ENCODE measurements at places on chromosomes 4 and X.

GRCh38 chr4:113288696-113289095, 239.2 kb downstream of the ANK2 start:
- DNase-seq = no peak

- no peak for DNase-seq
These were observed 206.6 kb downstream of the SPRY1 start for GRCh38 chr4:123603165-123603564.

DNA sequence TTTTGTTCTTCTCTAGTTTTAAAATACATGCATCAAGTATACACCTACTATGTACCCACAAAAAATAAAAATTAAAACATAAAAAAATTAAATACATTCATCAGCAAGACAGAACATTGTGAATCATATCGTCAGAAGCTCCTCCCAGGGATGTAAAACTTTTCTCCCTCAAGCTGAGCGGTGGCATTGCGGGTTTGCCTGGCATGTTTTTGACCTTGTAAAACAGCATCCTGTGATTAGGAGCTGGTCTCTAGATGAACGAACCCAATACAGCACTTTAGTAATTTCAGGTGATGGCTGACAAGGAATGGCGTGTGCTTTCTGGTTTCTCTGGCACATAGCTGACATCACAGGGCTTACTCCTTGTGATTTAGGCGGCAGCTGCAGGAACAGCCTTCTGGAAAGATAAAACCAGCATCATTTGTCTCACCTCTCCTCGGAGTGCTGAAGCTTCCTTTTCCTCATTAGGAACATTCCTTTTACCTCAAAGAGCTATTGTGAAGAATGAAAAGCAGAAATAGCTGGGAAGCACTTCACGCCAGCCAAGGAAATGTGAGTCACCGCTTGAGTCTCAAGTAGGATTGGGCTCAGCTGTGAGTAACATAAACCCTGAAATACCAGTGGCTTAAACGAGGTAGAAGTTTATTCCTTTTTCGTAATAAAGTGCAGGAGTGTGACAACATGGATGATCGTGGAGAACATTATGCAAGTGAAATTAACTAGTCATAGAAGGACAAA, 44.3 kb downstream of the NYX start:
- DNase-seq = peak; percentile 93

DNA sequence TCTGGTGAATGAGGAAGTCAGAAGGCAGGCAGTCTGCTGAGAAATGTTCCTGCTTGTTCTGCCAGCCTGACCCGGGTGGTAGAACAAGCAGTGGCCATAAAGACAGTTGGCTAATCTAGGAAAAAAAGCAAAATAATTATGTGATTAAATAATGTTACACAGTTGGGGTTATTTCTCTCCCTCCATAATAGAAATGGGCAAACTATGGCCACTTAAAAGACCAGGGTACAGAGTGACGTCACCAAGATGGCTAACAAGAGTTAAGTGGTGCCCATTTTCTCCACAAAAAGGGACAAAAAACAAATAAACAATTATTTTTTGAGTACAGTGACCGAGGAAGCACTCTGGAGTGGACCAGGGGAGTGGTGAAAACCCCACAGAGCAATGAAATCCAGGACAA, 16.1 kb upstream of the SPANXD start:
- no peak for DNase-seq

DNA sequence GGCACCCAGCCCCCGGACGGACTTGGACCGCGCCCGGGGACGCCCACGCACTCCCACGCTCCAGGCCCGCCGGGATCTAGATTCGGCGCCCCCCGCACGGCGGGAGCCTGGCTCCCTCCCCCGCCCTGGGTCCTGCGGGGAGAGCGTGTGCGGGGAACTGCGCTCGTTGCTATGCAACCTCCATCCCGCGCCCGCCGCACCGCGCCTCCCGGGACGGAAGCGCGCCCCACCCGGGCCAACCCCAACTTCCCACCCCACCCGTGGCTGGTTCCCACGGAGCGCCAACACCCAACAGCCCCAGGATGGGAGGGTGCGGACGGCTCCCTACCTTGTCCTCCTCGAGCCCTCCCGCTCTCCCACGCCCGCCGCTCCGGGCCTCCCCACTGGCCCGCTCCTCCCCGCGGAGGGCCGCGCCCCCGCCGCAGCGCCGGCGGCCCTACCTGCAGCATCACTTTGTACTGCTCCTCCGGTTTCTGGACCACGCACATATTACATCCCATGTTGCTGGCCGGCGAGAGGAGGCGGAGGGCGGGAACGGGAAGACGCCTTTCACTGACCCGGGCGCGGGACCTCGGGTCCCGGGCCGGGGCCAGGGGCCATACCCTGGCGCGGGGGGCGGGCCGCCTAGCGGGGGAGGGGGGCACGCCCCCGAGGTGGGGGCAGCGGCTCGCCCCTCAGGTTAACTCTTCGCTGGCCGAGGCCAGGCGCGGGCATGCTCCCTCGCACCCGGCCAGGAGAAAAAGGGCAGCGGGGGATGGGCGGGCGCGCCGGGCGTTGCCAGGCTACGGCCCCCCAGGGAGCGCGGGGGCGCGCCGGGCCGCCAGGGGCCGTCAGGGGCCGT, at the start of gene PDZD4:
PDZD4 (minus strand) TSS at position 746 of the 841 bp plus-strand sequence; CDS start at position 500, 246 bp downstream.
- DNase-seq = peak; percentile 66

GRCh38 chr4:4805887-4806286, 53.6 kb upstream of the MSX1 start:
- DNase-seq = peak; percentile 38

- DNase-seq = no peak
These were observed 5.3 kb upstream of the PAPSS1 start for GRCh38 chr4:107725281-107725859.

GRCh38 chr4:80060804-80061203, 12.2 kb downstream of the ANTXR2 start:
- no peak for DNase-seq

GRCh38 chr4:89981789-89982334, 87.2 kb downstream of the MMRN1 start:
- DNase-seq = no peak

- DNase-seq = peak; percentile 91
These were observed 114.5 kb downstream of the ADRA2C start for GRCh38 chr4:3880615-3881120.

GRCh38 chr4:61838072-61838471, 637.9 kb downstream of the ADGRL3 start:
- no peak for DNase-seq

GRCh38 chr4:7650606-7651385, 216.1 kb upstream of the PSAPL1 start:
- peak; percentile 81 for DNase-seq

- no peak for DNase-seq
These were observed 39.0 kb upstream of the HGFAC start for GRCh38 chr4:3402491-3403347.

DNA sequence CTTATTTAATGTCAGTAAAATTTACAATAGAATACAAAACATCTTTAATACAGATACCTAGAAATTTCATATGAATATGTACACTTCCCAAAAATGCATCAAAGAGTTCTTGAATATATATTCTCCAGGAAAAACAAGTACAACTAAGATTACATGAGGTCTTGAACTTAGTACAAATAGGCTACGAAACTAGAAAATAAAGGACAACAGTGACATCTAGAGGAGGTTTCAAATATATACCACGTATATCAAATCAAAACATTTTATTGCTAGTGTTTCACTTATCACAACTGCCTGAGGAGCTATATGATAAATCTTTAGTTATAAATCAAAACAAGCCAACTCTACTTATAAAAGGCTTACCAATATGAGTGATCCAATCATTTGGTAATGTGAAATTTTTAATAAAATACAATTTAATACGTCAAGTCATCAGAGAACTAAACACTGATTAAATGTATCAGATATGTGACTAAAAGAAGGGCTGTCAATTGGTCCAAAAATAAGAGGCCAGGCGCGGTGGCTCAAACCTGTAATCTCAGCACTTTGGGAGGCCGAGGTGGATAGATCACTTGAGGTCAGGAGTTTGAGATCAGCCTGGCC, 36.6 kb downstream of the ANAPC10 start:
- peak; percentile 58 for DNase-seq

DNA sequence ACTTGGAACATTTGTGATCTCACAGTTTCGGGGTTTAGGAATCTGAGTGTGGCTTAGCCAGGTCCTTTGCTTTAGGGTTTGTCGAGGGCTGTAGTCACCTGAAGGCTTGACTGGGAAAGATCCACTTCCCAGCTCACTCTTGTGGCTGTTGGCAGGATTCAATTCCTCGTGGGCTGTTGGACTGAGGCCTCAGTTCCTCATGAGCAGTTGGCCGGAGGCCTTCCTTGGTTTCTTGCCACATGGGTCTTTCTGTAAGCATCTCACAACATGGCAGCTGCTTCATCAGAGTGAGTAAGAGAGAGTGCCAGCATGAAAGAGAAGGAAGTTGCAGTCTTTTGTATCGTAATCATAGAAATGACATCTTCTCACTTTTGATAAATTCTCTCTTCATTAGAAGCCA, 11.1 kb downstream of the TXLNG start:
- DNase-seq = no peak

GRCh38 chr4:94536049-94536448, 84.3 kb downstream of the PDLIM5 start:
- peak; percentile 62 for DNase-seq

DNA sequence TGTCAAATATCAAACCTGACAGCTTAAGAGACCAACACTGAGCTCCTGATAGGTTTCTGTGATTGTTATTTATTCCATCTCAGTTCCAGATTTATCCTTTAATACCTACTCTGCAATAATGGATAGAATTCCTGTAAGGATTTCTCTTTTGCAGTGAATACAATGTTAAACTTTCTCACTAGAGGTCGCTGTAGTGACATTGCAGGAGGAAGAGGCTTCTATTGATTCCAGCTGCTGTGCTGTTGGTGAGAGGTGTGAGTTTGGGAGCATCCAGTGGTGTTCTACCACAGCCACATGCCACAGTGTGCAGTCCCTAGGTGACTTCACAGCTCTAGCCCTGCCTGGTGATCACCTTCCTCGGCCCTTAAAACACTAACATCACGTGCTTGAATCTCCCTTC, 34.6 kb upstream of the DCAF8L2 start:
- peak; percentile 50 for DNase-seq

DNA sequence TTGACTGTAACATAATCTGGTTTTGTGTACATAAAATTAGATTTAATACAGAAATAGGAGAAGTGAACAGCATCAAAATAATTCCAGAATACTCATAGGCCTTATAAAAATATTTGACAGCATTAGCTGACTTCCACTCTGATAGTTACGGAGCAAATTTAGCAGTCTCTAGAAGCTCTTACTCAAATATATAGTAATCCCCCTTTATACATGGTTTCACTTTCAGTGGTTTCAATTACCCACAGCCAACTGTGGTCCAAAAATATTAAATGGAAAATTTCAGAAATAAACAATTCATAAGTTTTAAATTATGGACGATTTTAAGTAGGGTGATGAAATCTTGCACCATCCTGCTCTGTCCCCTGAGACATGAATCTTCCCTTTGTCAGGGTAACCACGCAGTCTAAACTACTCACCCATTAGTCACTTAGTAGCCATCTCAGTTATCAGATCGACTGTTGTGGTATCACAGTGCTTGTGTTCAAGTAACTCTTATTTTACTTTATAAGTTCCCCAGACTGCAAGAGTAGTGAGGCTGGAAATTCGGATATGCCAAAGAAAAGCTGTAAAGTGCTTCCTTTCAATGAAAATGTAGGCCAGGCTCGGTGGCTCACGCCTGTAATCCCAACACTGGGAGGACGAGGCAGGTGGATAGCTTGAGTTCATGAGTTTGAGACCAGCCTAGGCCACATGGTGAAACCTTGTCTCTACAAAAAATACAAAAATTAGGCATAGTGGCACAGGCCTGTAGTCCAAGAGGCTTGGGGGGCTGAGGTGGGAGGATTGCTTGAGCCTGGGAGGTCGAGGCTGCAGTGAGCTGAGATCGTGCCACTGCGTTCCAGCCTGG, 17.2 kb upstream of the RTL9 start:
- peak; percentile 18 for DNase-seq

- DNase-seq = no peak
These were observed 26.4 kb upstream of the FGFBP2 start for GRCh38 chr4:15989424-15989823.

GRCh38 chrX:134806707-134807038, 148.4 kb upstream of the PLAC1 start:
- DNase-seq = no peak

- DNase-seq = no peak
These were observed 249.0 kb downstream of the STK32B start for GRCh38 chr4:5300283-5300682.

- DNase-seq = no peak
These were observed 1.4 kb upstream of the CT47C1 start for GRCh38 chrX:119071381-119071780.

GRCh38 chr4:162727232-162727631, 439.5 kb downstream of the NAF1 start:
- DNase-seq = no peak

GRCh38 chr4:138537731-138538490, 295.8 kb upstream of the SLC7A11 start:
- no peak for DNase-seq

- DNase-seq = no peak
These were observed 230.8 kb upstream of the AGTR2 start for GRCh38 chrX:115939636-115940160.

DNA sequence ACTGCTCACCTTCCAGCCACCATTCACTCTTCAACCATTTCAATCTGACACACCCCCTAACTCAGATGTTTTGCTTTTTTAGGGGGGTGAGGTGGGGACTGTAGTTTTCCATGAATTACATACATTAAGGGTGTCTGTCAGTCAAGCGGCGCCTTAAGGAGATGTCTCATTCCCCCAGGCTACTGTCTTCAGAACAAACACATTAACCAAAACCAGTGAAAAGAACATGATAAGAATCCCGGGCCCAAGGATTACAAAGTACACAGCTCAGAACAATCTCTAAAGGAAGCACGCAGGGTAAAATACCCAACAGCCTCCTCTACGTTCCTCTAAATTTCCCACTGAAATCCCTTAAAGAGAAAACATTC, 62.5 kb upstream of the IRF2 start:
- DNase-seq = peak; percentile 41

- no peak for DNase-seq
These were observed 558.9 kb downstream of the SPOCK3 start for GRCh38 chr4:166675411-166675810.

DNA sequence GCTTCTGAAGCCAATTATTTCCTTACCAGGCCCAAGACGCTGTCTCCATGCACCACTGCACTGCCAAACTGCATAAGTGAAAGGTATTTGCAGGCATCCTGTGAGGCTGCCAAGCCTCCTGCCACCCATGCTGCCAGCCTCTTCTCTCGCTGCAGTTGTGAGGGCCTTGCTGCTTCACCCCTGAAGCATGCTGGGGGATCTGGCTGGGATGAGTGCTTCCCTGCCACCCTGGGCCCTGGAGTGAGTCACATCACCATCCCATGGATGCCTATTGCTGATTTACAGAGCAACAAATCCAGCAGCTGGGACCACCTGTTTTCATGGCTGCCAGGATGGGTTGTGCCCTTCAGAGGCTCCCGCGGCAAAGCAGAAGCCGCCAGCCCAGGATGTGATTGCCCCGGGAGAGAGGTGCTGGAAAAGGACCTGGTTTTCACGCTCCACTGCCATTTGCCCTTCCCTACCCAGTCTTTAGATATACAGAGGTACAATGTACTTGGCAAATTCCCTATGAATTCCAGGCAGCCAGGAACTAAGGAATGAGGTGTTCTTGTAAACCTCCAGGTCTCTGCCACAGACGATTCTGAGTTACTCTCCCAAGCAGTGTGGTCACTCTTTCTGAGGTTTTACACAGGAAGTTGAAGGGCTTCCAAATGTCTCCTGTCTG, 41.5 kb upstream of the PTCHD1 start:
- no peak for DNase-seq

Measured in mesendoderm (in vitro differentiated cells).